ENCODE measurements at places on chromosomes 7 and 10.
A peak's percentile ranks its signal among the peaks of the same experiment; 100 is the strongest.

GRCh38 chr7:147803606-147804005 lies 787.0 kb upstream of the C7orf33 start:
- no peak for DNase-seq

GRCh38 chr10:118571123-118571522 lies 24.3 kb downstream of the PRLHR start:
- DNase-seq = peak; percentile 55

DNA sequence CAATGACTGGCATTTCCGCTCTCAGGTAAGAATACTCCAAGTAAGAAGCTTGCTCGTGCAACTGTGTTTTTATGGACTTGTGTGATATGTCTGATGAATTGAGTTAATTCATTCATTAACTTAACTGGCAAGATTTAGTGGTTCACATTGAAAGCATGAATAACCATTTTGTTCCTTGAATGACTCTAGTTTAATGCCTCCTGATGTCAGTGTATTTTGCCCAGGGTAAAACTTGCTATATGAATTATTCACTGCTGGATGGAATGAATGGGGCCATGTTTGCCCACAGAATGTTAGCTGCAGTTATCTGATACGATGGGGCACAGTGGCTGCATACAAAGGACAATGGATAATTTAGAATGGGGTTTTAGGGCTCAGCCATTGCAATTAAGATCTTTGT lies 124.1 kb downstream of the ZNF365 start:
- DNase-seq = no peak

DNA sequence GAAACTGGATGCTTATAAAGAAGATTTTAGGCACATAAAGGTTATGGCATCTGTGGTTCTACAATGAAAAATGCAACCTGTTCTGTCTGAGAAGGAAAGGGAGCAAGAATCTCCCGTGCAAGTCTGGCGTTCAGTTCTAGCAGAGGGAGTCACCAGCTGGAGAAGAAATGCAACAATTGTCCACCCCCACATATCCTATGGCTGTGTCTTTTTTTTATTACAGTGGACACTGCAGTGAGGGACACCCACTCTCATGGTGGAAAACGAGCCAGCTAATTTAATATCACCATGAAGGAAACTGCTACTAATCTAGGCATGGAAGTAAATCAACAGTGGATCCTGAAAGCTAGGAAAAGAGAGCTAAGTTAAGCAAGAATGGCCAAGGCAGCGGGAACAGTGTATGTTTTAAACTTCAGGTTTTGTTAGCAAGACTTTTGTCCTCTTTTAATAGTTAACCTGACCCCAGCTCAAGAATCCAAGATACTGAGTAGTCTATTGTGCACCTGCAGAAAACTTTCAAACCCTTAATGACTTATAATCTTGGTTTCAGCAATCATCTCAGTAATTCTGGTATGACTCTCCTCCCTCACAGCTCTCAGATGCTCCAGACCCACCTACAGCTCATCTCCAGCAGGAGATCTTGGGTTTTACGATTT lies 149.3 kb downstream of the FGFR2 start:
- DNase-seq = no peak

DNA sequence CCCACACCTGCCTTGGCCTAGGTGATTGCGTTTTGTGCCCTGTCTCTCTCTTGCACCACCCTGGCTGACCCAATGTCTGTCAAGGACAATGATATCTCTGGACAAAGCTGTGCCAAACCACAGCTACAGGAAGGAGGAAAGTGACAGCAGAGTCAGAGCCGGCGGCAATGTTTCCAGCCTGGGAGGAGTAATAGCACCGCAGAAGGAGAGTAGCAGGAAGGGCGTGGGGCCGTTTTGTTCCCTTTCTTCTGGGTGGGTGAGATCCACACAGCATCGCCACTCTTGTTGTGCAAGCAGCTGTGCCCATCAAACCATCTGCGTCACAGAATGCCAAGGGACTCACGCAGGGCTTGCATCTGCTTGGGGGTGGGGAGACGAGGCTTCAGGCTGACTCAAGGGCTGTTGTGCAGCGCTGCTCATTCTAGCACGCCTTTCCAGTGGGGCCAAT lies 341.6 kb upstream of the AUTS2 start:
- DNase-seq = no peak

Data from GM03348 (cell line).